ENCODE measurements at places on chromosomes 16 and 17. TPM values are rescaled to one million over a fixed set of nuclear protein-coding genes. Genes with fewer than 3 reads are reported as not detected.

- H3K27ac ChIP-seq, result no peak overlapping the region
- no peaks in the 10 kb centered on the region for H3K27me3 ChIP-seq
- H3K4me3 ChIP-seq, result no peak overlapping the region
- no peaks in the 10 kb centered on the region for H3K4me1 ChIP-seq
Measured at GRCh38 chr17:28147017-28147416, 104.5 kb downstream of the NLK start.

Gene RGS11
- total RNA-seq, result 3.5 TPM

Gene TRPV3
- total RNA-seq, result 0.15 TPM

Gene ALOXE3
- not detected for total RNA-seq

- no peak overlapping the region for H3K27ac ChIP-seq
- H3K36me3 ChIP-seq, result no peaks in the 10 kb centered on the region
- peaks cover 17% of the 10 kb centered on the region for H3K4me1 ChIP-seq
- H3K4me3 ChIP-seq, result no peak overlapping the region
- H3K27me3 ChIP-seq, result no peaks in the 10 kb centered on the region
- no peak for DNase-seq
Measured at GRCh38 chr17:46876353-46876887, 25.0 kb downstream of the WNT9B start.

Gene RAD51D
- total RNA-seq, result 7.8 TPM

DNA sequence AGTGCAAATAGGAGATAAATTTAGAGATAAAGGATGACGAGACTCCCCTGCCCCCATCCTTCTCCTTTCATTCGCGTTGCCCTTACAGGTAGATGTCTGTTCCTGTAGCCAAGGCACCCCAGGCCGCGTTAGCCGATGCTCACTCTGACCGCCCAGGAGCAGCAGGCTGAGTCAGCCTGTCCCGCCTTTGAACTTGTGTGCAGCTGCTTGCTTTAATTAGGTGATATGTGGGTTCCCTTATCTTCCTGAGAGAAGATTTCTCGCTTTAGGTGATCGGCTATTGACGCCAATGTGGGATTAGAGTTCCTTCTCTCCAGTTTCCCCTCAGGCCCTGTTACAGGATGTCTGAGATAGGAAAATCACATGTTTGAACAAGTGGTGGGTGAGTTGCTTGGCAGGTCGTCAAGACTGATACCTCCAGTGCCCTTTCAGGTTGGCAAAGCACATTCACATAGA, 119.5 kb downstream of the MSI2 start:
- no peak overlapping the region for H3K27ac ChIP-seq
- no peaks in the 10 kb centered on the region for H3K27me3 ChIP-seq
- no peak for DNase-seq
- no peaks in the 10 kb centered on the region for H3K36me3 ChIP-seq
- peaks cover 5% of the 10 kb centered on the region for H3K4me1 ChIP-seq
- no peak overlapping the region for H3K4me3 ChIP-seq

Gene PMFBP1
- total RNA-seq, result 0.43 TPM

Gene SCGB1C2
- not detected for total RNA-seq

DNA sequence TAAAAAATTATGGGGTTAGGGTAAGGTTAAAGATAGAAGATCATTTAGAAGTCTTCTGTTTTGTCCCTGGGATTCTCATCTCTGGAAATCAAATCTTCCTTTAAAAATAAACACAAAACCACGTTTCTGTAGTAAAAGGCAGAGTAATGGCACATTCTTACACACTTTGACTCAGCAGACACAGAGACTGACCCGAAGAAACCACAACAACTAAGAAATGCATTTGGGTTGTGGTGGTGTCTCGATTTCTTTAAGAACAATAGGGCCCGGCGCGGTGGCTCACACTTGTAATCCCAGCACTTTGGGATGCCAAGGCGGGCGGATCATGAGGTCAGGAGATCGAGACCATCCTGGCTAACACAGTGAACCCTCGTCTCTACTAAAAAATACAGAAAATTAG, 54.9 kb upstream of the MYH10 start:
- DNase-seq, result no peak
- H3K36me3 ChIP-seq, result no peaks in the 10 kb centered on the region
- H3K4me1 ChIP-seq, result no peaks in the 10 kb centered on the region
- H3K4me3 ChIP-seq, result no peak overlapping the region
- no peak overlapping the region for H3K27ac ChIP-seq

DNA sequence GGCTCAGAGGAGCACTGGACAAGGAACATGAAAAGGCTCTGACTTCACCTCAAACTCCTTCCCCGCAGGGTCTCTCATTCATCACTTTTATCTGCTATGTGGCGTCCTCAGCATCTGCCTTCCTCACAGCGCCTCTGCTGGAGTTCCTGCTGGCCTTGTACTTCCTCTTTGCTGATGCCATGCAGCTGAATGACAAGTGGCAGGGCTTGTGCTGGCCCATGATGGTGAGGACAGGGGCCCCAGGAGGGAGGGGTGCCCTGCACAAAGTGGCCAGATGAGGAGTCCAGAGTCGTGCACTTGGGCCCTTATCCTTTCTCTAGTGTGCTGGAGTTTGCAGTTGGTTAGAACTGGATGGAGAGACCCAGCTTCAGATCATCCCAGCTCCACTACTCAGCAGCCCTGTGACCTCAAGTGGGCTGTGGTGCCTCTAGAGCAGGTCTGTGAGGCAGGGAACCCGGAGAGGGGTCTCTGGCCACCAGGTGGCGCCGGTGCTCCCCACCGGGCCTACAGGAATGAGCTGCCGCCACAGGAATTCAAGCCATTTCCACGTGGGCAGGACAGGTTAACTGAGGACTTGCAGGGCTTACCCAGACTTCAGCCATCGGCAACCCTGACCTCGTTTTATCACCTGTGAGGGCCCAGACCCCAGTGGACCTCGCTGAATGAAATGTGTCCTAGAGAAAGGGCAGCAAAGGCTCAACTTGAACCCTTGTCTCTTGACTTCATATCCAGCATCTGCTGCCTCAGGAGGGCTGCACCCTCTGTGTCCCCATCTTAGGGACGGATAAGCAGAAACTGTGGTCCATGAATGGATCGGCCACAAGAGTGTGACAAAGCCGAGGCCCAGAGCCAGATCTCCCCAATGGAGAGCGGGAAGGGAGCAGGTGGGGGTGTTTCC, 4.0 kb downstream of the CMTM3 start:
- H3K27me3 ChIP-seq, result no peaks in the 10 kb centered on the region
- peaks cover 42% of the 10 kb centered on the region for H3K36me3 ChIP-seq
- H3K4me1 ChIP-seq, result peaks cover 25% of the 10 kb centered on the region
- H3K4me3 ChIP-seq, result no peak overlapping the region

Gene USB1
- total RNA-seq, result 42.2 TPM

DNA sequence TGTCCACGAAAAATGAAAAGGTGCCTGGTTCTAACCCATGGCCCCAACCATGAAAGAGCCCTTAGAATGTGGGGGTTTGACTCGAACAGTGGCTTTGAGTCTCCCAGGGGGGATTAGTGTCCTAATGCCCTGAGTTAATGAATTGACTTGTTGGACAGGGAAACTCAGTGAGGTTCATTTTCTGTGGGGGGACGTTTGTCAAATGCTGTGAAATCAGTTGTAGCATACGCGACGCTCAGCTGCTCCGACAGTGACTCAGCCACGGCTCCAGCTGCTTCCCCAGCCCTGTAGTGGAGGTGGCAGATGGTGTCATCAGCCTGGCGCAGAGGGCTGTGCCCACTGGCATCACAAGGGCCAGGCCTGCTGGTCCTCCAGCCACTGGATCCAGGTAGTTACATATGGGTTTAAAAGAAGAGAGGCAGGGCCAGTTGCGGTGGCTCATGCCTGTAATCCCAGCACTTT, 3.9 kb upstream of the TMEM235 start:
- no peaks in the 10 kb centered on the region for H3K36me3 ChIP-seq
- no peak for DNase-seq
- H3K27ac ChIP-seq, result peak overlapping the region; percentile 2
- H3K4me1 ChIP-seq, result peaks cover 10% of the 10 kb centered on the region

DNA sequence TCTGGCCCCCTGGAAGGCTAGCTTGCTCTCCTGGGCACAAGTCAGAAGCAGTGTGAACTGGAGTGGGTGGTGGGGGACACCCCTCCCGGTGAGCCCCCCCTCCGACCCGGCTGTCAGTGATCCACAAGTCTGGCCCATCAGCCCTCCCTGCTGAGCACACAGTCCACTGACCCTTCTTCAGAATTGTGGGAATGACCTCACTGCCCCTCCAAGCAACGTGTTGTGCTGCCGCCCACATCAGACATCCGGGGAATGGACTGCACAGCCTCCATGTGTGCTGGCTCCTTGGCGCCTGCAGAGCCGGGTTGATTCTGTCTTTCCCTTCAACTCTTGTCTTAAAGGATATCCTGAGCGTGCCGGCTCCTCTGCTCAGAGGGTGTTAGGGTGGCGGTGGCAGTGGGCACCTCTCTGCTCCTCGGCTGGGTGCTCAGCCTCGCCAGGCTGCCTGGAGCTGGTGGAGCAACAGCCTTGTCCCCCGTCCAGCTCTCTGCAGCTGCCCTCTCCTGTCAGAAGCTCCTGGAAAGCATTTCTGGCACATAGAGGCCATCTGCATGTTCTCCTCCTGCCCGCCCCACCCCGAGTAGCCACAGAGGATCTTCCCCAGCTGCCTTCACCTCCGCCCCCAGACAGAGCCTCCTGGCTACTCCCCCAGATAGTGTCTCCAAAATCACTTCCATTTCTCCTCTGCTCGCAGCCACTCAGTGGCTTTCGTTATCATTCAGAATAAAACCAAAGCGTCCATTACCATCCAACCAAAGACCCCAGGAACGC, 19.8 kb downstream of the NPTX1 start:
- DNase-seq, result no peak
- H3K4me3 ChIP-seq, result no peak overlapping the region
- peaks cover 7% of the 10 kb centered on the region for H3K4me1 ChIP-seq
- no peak overlapping the region for H3K27ac ChIP-seq
- H3K36me3 ChIP-seq, result no peaks in the 10 kb centered on the region

Gene SLC46A1
- 20.2 TPM for total RNA-seq

- H3K27ac ChIP-seq, result peak overlapping the region; percentile 28
- DNase-seq, result peak; percentile 47
- no peak overlapping the region for H3K4me3 ChIP-seq
- H3K36me3 ChIP-seq, result peaks cover 11% of the 10 kb centered on the region
- H3K27me3 ChIP-seq, result no peaks in the 10 kb centered on the region
Measured at GRCh38 chr16:85089525-85089924, 22.7 kb downstream of the CIBAR2 start.

- H3K36me3 ChIP-seq, result no peaks in the 10 kb centered on the region
- no peak for DNase-seq
- H3K27me3 ChIP-seq, result no peaks in the 10 kb centered on the region
- no peak overlapping the region for H3K27ac ChIP-seq
- no peak overlapping the region for H3K4me3 ChIP-seq
Measured at GRCh38 chr17:70775679-70776078, 606.3 kb downstream of the KCNJ2 start.

GRCh38 chr16:87924041-87924810, 12.1 kb downstream of the CA5A start:
- no peaks in the 10 kb centered on the region for H3K27me3 ChIP-seq
- H3K4me1 ChIP-seq, result no peaks in the 10 kb centered on the region
- H3K36me3 ChIP-seq, result no peaks in the 10 kb centered on the region
- no peak overlapping the region for H3K4me3 ChIP-seq
- DNase-seq, result no peak

Gene CCL17
- total RNA-seq, result 24.2 TPM

Gene MVD
- total RNA-seq, result 111 TPM

Gene SPECC1
- total RNA-seq, result 65.0 TPM

GRCh38 chr16:64982581-64982980, 139.3 kb downstream of the CDH11 start:
- H3K4me1 ChIP-seq, result no peaks in the 10 kb centered on the region
- no peaks in the 10 kb centered on the region for H3K27me3 ChIP-seq
- no peak overlapping the region for H3K4me3 ChIP-seq

GRCh38 chr16:69522732-69523404, 42.9 kb upstream of the NFAT5 start:
- no peaks in the 10 kb centered on the region for H3K27me3 ChIP-seq
- no peak overlapping the region for H3K4me3 ChIP-seq

Gene CLEC3A
- not detected for total RNA-seq

Gene ITGAD
- total RNA-seq, result not detected

DNA sequence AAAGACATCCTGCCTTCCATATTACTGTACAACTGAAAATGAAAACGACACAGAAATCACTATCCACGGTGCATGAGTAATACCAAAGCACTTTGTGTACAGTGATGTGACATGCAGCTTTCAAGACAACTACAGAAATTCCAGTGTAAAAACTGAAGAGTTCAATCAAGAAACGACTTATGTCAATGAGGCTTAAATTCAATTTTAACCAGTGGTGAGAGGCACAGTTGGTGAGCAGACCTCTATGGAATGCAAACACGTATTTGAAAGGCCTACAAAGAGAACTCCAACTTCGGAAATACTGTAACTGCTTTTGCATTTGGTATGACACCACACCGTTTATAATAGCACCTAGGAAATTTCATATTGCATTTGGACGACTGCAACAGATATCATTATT, 87.6 kb downstream of the USP31 start:
- no peak overlapping the region for H3K27ac ChIP-seq
- H3K4me1 ChIP-seq, result peaks cover 5% of the 10 kb centered on the region
- H3K4me3 ChIP-seq, result no peak overlapping the region

Gene XYLT2
- total RNA-seq, result 30.2 TPM

Gene KRTAP4-3
- not detected for total RNA-seq

GRCh38 chr17:61568219-61569072, 22.6 kb downstream of the NACA2 start:
- H3K4me1 ChIP-seq, result no peaks in the 10 kb centered on the region
- no peak for DNase-seq
- H3K4me3 ChIP-seq, result no peak overlapping the region
- no peaks in the 10 kb centered on the region for H3K27me3 ChIP-seq

Gene TBX21
- 3.2 TPM for total RNA-seq
